ENCODE measurements at places on chromosomes 2 and 18.

DNA sequence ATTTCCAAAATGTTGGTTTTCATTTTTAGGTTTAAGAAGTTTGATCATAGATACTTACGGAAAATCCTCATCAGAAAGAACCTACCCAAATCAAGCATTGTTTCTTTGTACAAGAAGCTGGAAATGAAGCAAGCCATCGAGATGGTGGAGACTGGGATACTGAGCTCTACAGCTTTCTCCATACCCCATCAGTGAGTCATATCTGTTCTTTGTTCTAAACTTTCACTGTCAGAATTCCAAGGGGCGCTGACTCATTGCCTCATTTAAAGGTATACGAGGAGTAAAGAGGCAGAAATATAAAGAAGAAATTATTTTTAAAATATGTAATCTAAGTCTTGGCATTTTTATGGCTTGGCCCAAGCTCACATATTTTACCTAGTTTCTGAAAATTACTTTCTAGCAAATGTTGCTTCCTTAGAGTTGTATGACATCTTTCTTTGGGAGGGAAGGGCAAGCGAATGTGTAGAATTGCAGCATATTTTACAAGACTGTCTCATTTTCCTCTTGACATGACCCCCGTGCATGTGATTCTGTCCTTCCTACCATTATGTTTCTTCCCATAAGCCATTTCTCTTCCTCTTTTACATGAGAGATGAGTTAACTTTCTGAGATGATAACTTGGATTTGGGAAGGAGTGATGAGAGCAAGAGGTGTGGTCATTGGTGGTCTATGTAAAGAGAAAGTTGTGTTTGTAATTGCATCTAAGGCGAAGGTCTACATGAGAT, 41.2 kb downstream of the SLC9A4 start:
- DNase-seq: no peak

DNA sequence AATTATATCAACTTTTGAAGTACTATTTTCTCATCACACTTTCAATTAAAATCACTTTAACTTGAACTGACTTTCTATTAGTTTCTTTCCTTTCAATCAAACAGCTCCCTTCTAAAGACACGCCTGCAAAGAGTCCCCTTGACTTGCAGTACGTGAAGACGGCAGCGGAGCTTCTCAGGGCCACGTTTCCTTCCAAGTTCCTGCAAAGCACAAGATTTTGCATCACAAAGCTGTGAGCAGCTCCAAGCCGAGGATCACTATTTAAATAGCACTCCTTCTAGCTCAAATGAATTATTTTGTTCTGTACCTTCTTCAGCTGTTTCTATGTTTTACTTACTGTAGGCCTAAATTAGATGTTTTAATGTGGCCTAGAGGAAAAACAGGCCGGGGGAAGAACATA, 30.8 kb downstream of the SH3YL1 start:
- DNase-seq: no peak

DNA sequence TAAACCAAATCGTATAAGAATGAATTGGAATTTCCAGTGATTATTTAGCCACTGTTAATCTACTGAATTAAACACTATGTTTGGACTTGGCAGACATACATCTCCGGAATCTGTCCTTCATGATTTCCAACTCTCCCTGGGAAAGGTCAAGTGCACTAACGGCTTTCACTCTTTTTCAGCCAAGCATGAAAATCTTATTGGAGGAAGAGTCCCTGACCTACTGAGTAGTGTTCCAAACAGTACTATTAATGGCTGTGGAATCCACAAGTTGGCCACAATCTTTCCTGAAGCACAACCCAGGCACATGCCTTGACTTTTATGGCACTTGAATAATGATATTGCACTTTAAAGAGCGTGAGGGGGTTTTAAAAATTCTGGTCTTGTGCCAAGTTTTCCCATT, 318.9 kb upstream of the RND3 start:
- no peak for DNase-seq

DNA sequence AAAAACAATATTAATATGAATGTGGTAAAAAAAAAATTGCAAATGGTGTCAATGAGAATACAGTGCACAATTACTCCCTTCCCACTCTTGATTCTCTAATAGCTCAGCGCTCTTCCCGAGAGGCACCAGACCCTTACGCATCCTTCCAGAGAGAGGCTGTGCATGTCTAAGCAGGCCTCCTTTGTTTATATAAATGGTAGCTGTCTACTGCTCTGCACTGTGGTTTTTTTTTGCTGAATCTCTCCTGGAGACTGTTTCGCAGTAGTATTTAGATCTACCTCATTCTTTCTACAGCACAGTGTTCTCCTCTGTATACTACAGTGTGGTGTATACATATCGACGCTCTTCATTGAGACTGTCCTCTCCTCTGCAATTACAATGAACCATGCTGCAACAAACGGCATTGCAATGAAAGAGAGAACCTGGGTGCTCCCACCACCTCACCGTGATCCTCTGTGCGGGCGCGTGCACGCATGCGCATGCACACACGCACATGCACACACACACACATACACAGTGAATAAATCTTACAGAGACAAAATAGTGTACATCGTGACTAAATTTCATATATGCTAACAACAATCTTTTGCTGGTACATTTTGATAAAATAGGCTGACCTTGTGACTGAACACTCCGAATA, 19.4 kb downstream of the SEPTIN10 start:
- DNase-seq: no peak
